ENCODE measurements at places on chromosomes 5 and 9.

- DNase-seq = no peak
Measured at GRCh38 chr5:134403951-134404350, 7.7 kb downstream of the CDKN2AIPNL start.

- DNase-seq = no peak
Measured at GRCh38 chr9:100580257-100580656, 2.4 kb downstream of the CAVIN4 start.

GRCh38 chr5:1506242-1507013, 17.3 kb downstream of the LPCAT1 start:
- DNase-seq = no peak

DNA sequence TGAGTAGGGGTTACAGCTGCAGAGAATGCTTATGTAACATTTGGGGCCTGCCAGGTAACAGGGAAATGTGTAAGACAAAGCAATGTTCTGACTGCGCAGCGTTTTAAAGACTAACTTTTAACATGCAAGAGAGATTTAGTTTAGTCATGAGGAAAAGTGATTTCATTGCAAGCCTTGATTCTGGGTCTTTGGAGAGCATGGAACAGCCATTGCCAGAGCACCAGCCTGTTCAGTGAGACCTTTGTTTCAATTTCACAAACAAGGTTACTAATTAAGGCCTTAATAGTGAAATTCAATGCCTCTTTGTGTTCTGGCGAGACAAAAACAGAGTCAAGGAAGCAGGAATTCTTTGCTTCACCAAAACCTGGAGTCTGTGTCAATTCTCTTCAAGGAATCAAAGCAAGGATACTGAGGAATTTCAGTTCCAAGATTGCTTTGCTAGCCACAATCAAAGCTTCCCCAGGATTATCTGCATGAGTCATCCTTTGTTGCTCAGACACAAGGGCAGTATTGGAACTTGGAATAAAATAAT, 14.4 kb downstream of the CKMT2 start:
- DNase-seq = no peak

GRCh38 chr9:135989722-135990467, 28.7 kb upstream of the UBAC1 start:
- DNase-seq = no peak

GRCh38 chr9:87650611-87651295, 75.2 kb upstream of the CTSL start:
- DNase-seq = no peak

DNA sequence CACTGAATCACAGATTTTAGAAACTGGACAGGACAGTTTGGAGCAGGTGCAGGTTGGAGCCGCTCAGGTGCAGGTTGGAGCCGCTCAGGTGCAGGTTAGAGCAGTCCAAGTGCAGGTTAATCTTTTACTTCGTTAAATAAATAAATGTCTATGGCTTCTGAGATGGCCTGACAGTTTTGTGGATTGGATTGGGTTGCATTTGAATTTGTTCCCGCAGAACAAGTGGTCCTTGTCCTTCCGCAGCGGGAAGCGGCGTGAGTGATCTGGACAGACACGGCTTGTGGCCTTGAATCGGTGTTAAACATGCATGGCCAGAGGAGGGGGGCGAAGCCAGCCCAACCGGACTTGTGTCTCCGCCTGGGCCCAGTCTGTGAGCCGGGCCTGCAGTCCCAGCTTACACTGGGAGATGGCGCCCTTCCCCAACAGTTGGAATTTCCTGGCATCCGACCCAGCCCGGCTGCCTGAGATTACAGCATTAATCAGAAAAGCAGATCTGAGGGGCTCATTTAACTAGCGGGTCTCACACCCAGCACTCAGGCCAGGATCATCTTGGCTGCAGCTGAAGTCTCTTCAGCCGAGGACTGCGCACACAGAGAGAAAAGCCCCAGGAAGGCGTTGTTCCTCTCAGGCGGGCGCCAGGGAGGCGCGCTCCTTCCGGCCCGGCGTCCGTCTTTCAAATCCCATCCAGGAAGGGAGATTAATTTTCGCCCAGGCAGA, 1.5 kb upstream of the OLFM1 start:
- DNase-seq = no peak

DNA sequence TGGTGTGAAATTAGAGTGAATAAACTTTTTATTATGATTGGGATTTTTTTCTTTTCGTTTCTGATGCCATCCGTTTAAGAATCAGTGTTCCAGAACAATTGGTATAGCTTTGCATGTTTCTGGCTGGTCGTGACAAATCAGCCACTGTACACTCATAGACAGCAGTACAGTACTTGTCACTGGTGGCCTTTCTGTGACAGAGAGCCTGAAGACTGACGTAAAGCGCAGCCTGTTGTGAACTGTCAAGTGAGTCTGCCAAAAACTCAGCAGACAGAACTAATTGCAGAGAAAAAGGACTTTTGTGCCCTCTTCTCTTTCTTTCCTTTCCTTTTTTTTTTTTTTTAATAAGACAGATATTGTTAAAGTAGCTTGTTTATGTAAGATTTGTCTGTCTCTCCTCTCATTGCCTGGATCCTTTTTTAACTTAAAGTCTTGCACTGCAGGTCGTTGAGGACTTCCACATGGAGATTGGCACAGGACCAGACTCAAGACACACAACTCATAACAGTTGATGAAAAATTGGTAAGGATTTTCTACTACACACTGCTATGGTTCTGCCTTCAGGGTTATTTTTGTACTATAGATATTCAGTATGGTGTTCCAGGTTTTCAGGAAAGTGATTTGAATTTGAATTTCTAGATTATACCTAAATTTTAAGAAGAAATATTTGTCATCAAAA, 42.7 kb downstream of the NDUFS4 start:
- no peak for DNase-seq

GRCh38 chr5:6291961-6292360, 86.4 kb downstream of the MED10 start:
- DNase-seq = no peak

- no peak for DNase-seq
Measured at GRCh38 chr5:16616536-16617273, at the start of gene RETREG1. Gene RETREG1, minus strand, starts transcription at chr5:16616997. Its CDS starts 26 bp downstream, at chr5:16616971.

DNA sequence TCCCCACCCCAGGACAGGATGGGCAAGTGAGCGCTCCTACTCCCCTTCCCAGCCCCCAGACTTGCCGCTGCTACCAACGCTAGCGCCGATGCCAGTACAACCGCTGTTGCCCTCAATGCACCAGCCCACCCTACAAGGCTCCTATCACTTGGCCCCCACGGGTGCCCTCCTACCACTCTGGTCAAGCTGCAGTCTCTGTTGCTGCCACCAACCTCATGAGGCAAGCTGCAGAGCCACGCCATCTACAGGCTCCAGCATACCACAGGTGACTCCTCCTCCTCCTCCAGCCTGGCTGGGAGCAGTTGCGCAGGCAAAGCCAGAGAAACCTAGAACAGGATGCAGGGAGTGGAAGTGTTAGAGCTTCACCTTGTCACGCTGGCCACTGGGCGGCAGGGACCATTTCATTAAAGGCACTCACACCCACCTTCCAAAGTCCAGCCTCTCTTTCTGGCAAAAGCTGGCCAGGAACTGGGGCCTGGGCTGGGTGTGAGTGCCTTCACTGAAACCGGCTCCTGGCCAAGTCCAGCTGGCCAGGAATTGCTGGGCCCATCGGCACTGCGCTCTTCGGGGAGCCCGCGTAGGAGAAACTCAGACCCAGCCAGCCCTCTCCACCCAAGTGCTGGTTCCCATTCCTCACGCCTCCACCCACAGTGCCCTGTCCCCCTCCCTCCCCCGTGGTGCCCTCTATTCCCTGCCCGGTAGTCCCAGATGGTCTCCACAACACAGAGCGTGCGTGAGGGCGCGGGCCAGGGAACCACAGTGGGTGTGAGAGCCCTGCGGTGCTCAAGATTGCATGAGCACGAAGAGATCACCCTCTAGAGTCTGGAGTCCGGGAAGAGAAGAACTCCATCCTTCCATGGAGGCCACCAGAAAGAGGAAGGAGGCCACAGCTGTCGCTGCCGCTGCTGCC, 1.6 kb upstream of the PCAT7 start:
- no peak for DNase-seq
